ENCODE measurements at places on chromosomes 2 and 18.

DNA sequence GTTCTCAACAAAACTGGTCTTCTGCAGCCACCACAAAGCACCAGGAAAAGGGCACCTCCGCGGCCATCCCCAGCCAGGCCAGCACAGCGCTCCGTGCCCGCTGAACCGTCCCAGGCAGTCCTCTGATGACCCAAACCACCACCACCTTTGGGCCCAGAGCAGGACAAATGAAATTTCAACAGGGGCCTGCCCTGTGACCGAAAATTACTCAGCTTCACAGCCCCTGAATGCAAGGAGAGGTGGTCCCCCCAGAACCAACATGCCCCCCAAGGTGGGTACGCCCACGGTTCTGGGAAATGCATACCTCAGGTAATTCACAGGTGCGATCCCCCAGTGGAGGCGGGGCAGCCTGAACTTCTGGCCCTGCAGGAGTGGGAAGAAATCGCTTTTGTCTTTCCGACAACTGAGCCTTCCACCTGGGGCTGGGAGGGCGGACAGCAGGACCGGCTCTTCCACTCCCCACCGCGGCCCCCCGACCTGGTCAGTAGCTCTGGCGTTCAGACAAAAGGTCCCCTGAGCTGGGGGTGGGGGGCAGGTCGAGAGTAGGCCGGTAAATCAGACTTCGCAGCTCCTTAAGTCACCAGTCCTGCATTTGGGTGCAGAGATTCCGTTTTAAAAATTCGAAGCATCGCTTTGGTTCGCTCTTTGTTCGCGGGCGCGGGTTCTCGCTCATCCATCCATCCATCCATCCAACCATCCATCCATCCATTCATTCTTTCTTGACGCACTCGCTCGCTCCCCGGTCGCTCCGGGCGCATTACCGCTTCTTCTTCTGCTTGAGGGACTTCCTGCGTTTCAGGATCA lies 1.4 kb downstream of the ARL4C start:
- no peak for DNase-seq

GRCh38 chr2:176473177-176473576 lies 203.9 kb downstream of the MTX2 start:
- DNase-seq: peak; percentile 5

DNA sequence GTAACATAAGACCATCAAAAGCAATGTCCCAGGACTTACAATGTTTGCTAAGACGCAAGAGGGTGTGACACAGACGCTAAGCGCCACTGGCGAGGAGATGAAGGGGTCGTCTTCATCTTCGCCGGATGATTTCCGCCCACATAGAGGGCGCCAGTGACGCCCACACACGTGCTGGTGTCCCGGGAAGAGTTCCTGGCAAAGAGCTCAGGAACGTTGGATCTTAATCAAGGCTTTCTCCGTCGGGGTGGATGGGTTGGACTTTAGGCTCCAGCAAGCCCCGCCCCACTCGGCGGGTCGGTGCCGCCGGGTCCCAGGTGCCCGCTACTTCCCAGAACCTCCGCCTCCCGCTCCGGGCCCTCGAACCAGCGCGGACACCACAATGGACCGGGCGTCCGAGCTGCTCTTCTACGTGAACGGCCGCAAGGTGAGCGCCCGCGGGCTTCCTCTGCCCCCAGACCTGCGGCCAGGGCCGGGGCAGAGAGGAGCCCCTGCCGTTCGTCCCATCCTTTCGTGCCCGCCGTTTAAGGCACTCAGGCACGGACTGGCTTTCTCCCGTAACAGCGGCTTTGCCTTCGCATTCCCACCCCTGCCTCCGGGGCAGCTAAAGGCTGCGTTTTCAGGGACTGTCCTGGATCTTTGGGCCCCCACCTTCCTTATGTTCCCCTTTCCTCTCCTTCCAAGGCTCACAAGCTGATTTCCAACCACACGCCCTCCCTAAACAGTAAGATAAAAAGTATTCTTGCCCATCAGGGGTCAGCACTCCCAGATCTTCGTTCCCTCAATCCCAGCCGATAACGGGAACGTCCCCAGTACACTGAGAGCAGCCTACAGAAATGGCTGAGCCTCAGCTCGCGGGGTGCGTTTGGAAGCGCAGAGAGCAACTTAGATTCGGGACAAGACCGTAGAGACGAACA lies at the start of gene AOX1:
Gene AOX1, plus strand, starts transcription at position 285 of the 914 bp plus-strand sequence. Its CDS starts 95 bp downstream, at position 380.
- DNase-seq: peak; percentile 63

DNA sequence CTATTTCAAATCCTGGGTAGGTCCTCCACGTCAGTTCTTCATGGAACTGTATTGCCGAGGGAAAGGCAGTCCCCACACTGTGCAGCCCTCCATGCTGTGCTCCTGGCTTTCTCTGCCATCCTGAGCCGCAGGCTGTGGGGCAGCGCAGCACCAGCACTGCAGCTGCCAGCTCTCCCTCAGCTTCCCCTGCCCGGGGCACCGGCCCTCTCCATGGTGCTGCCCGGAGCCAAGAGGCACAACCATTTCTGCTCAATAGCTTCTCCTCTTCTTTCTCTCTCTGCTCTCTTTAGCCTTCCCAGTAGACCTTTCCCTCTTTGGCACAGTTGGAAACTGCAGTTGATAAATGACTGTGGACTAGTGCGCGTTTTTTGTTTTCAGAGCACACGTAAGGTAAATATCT lies 12.1 kb downstream of the ANKRD23 start:
- DNase-seq: no peak

- no peak for DNase-seq
Observed at GRCh38 chr2:214006601-214007000, 404.3 kb upstream of the VWC2L start.

Measured in hematopoietic multipotent progenitor cell treated with erythropoietin and hydrocortisone succinate and interleukin-3 and kit ligand, for 4 days (in vitro differentiated cells).